Activated T-cell treated with anti-CD3 and anti-CD28 coated beads for 48 hours (primary cell): ENCODE measurements at places on chromosomes 4 and X.

- DNase-seq, result no peak
Observed at GRCh38 chrX:140439476-140439875, 65.4 kb downstream of the SOX3 start.

GRCh38 chrX:9064694-9065093 is 30.8 kb upstream of the FAM9B start:
- no peak for DNase-seq

DNA sequence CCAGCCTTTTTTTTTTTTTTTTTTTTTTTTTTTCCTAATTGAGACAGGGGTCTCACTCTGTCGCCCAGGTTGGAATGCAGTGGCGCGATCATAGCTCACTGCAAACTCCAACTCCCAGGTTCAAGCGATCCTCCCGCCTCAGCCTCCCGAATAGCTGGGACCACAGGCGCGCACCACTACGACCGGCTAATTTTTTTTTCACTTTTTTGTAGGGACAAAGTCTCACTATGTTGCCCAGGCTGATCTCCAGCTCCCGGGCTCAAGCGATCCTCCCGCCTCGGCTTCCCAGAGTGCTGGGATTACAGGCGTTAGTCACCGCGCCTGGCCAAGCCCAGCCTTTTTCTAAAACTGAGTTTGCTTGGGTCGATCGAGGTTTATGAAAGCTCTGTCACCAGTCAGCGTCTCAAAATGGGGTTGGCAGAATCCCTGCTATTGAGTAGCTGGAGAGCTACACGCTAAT is 1.3 kb upstream of the OTUD5 start:
- DNase-seq, result no peak

DNA sequence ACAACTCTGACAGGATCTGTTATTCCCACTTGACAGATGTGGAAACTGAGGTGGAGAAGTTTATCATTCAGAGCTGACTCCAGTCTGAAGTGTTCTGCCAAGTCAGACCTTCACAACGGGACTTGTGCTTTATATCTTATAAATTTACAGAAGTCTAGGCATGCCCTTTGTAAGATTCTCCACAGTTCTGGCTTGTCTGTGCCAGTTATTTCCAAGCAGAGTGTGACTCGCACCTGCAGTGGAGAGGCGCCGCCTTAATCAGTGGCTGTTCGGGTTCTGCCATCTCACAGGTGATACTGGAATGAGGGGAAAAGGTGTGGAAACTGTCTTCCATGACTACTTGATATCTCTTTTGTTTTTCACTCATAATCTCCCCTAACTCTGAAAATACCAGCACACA is 63.2 kb downstream of the CPEB2 start:
- no peak for DNase-seq
